AG09309 (cell line): ENCODE measurements at places on chromosomes 11 and 22.

- no peak for DNase-seq
These were observed 91.9 kb upstream of the TMEM45B start for GRCh38 chr11:129723761-129724162.

DNA sequence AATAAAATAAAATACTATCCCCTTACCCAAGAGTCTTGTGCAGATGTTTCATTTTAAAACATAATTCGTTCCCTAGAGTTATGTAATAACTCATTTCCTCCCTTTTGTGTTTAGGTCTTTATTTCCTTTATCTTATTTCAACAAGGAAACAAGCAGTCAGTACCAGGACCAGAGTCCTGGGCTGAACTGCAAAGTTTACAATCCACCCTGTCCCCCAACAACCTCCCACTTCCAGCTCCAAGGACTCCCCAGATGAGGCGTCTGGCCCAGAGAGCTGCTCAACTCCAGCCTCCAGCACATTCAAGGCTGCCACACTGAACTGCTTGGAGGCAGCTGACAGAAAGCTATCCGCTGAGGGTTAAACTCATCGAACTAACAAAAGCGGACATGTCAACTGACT is 4.5 kb downstream of the POLDIP3 start:
- no peak for DNase-seq

DNA sequence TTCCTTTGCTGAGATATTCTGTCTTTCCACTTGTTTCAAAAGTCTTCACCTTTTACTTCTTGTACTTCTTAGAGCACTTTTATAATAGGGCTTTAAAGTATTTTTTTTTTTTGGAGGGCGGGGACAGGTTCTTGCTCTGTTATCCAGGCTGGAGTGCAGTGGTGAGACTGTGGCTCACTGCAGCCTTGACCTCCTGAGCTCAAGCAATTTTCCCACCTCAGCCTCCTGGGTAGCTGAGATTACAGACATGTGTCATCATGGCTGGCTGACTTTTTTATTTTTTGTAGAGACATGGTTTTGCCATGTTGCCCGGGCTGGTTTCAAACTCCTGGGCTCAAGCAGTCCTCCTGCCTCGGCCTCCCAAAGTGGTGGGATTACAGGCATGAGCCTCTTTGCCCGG is 57.9 kb downstream of the DYNC2H1 start:
- no peak for DNase-seq

- DNase-seq = no peak
These were observed 14.2 kb downstream of the MOB2 start for GRCh38 chr11:1472180-1473005.

- DNase-seq = no peak
These were observed 10.9 kb downstream of the USP2 start for GRCh38 chr11:119370486-119371046.

GRCh38 chr11:2868506-2869133 is 17.0 kb downstream of the CDKN1C start:
- DNase-seq = no peak

DNA sequence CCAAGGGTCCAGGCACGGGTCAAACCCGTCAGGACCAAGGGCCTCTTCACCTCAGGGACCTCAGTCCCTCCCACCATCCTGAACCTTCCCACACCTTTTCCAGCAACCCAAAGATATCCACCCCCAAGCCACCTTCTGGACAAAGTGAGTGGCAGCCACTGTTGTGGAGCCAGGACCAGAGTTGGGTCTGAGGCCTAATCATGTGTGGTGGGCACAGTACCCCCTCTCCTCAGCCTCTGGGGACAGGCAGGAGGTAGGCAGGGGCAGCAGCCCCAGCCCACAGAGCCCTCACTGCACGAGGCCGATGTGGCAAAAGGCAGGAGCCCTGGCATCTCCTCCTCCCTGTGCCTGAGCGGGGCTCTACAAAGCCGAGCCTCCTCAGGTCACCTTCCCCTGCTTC is 2.5 kb downstream of the KCNJ11 start:
- DNase-seq = no peak

DNA sequence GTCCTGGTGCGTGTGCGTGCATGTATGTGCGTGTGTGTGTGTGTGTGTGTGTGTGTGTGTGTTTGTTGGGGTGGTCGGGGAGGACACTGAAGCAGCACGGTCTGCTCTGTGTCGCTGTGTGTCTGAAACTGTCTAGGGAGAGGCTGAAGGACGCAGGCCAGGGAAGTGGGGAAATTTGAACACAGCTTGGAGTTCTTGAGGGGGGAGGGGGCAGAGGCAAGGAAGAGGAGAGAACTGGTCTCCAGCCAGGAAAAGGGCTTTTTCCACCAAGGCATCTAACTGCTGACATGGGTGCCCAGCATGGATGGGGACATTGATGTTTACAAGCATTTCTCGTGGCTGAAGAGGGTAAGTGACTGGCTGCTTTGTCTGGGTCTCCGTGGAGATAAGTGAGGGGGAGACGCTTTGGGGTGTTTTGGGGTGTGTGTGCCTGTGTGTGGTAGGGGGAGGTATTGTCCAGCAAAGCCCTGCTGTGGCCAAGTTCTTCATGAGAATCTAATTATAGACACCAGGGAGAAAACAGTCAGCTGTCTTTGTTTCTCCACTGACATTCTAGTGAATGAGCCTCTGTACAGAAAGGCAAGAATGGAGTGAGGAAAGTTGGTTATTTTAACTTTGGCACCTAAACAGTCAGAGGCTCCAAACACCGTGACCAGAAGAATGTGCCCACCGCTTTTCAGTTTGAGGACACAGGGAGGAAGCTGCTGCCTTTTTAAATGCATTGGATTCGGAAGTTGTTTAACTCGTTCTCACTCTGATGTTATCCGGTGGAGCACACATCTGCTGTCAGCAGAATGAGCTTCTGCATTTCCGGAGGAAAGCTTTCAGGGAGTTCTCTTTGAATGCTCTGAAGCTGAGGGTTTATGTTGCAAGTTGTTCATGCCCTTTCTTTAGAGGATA is 63.7 kb downstream of the PPFIBP2 start:
- no peak for DNase-seq

DNA sequence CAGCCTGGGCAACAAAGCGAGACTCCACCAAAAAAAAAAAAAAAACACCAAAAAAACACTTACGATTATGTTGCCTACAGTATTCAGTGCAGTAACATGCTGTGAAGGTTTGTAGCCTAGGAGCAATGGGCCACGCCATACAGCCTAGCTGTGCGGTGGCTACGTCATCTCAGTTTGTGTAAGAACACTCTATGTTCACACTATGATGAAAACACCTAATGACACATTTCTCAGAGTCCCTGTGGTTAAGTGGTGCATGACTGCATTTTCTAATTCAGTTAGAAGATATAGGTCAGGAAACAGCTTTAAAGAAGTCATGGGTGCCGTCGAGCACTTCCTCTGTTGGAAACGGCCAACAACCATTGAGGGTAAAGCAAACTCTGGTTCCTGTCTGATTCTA is 75.7 kb upstream of the ANO1 start:
- DNase-seq = no peak

GRCh38 chr11:128532016-128532571 is 55.3 kb downstream of the ETS1 start:
- DNase-seq = no peak
